ENCODE measurements at places on chromosomes 13 and 19.

DNA sequence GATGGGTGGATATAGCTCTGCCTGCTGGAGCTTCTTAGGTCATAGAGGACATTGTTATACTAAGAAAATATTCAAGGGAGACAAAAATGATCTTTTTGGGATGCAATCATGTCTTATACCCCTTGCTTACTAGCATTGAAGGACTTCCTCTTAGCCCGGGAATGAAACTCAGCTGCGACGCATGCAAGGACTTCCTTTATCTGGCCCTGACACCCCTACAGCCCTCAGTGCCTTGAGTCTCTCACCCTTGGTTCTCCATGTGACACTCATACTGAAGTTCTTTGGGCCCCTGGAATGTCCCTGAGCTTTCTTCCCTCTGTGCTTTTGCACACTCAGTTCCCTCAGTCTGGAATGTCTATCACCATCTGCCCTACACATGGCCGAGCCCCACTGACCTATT is 72.5 kb upstream of the MTIF3 start:
- DNase-seq: no peak

GRCh38 chr19:4064149-4064495 is 2.6 kb downstream of the ZBTB7A start:
- peak; percentile 37 for DNase-seq

GRCh38 chr13:109669234-109669612 is 117.2 kb downstream of the IRS2 start:
- no peak for DNase-seq

DNA sequence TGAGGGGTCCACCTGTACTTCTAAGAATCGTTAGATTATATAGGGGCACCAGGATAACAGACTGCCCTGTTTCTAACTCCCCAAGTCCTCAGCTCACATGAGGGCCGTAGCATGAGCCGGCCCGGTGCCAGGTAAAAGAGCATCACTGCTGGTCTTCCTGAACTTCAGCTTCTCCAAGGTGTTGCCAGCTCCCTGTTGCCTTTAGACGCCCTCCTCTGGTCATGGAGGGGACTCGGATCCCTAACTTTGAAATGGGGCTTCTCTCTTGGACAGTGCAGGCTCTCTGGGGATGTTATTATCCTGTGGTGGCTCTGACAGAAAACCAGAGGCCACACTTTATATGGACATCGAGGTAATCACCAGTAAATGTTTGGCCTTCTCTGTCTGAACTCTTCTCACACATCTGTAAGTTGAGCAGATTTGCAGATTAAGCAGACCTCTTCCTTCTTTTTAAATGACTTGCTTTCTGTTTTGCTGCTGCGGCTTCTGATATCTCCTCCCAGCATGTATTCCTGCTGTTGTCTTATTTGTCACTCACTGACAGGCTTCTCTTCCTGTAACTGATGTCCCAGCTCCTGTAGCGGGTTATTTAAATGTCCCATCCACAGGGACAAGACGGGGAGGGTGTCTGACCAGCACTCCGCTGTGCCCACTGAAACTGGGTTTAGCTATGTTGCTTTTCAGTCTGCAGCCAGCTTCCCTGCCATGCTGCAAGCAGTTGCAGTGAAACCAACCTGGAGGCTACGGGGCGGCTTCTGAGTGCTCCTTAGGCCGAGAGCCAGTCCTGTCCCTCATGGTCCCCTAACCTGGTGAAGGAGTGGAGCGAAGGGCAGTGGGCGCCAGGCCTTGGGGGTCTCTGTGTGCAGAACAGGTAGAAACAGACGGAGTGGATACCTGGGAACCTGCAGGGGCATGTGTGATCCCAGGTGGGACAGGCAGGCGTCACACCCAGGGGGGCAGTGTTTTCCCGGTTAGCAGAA is 39.2 kb downstream of the TSSK6 start:
- DNase-seq: no peak

DNA sequence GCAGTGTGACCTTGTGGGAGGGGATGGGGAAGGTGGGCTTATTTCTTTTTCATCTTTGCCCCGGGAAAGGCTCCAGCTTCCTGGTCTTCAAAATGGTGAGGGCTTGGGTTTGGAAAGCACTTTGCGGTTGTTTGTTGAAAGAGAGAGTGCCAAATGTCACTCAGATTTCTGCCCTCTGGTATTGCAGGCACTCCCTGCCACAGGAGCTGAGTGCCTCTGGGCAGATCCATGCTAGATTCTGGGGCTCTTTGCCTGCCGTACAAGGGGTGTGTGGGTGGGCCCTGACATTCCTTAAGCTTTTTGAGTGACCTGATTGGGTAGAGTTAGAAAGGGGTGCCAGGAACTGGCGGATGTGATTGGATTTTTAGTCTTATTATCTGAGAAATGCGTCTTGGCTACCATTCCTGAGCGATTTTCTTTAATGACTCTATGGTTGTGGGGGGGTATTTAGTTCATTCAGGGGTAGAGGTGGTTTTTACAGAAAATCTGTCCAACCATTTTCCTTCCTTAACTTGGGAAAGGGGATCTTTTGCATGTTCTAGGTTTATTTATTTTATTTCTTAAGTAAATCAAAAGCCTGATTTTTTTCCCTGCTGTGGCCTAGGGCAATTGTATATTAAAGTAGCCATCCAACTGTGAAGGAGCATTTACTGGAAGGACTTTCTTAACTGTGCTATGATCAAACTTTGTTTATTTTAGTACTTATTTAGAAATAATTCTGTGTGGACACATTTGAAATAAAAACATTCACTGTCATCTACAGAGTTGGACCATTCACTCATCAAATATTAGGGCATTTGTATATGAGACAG is 3.2 kb downstream of the ARHGAP35 start:
- DNase-seq: peak; percentile 61

GRCh38 chr13:41458187-41458760 is 924 bp downstream of the RGCC start:
- peak; percentile 46 for DNase-seq

DNA sequence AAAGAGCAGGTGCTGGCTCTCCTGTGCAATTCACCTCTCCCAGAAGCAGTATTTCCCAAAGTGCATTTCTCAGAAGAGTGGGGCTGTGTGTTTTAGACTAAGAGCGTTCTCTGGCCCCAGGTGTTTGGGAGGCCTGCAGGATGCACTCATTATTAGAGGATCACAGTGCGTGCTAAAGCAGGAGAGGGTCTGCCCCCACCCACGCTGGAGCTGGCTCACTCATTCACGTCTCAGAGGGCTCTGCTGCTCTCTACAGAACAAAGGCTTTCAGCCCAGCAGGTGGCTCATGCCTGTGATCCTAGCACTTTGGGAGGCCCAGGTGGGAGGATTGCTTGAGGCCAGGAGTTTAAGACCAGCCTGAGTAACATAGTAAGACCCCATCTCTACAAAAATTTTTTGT is 756.7 kb downstream of the UQCRFS1 start:
- DNase-seq: no peak

DNA sequence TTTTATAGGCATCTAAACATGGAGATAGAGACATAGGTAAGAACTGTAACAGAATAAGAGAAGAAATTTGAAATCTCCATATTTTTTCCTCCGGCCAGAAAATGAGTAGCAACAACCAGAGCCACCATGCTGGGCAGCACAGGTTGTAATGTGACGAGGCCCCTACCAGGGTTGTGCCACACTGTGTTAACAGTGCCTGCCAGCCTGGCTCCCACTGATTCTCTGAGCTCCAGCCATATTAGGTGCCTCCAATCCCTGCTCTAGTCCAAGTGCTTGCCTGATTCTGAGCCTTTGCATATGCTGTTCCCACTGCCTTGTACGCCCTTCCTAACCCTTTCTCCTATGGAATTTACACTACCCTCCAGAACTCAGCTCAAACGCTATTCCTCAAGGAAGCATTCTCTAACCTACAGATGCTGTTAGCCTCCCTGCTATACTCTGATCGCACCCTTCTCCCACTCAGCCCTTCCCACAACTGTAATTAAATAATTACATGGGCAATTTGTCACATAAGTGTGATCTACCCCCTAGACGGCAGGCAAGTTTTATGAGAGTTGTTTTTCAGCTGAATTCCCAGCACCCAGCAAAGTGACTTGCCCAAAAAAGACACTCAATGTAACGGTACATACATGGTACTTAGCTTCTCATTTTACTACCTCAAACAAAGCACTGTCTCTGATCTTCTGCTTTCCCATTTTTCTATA is 37.6 kb upstream of the STARD13 start:
- no peak for DNase-seq

GRCh38 chr19:18021121-18021755 is 13.3 kb downstream of the ARRDC2 start:
- peak; percentile 88 for DNase-seq

- DNase-seq: peak; percentile 78
Observed at GRCh38 chr19:14138576-14139265, 2.3 kb upstream of the ASF1B start.

GRCh38 chr13:112968910-112969691 is at the start of gene MCF2L:
Gene MCF2L, plus strand, starts transcription at chr13:112969214. Its CDS starts 166 bp downstream, at chr13:112969380.
- peak; percentile 31 for DNase-seq

DNA sequence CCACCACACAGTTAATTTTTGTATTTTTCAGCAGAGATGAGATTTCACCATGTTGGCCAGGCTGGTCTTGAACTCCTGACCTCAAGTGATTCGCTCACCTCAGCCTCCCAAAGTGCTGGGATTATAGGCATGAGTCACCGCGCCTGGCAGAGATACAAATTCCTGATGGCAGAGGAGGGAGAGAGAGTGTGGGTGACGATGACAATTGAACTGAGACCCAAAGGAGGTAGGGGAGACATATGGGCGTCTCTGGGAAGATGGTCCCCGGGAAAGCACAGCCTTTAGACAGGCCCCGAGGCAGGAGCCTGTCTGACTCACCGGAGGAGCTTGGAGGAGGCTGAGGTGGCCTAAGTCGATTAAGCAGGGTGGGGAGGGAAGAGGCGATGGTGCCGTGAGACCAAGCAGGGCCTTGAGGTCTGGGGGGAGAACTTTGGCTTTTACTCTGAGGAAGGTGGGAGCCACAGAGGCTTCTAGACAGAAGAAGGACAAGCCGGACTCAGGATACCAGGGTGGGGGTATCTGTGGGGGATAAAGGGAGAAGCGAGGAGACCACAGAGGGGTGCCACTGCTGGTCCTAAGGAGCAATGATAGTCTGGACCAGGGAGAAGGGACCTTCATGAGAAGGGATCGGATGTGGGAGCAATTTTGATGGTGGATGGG is 38.2 kb downstream of the ARRDC2 start:
- peak; percentile 82 for DNase-seq

DNA sequence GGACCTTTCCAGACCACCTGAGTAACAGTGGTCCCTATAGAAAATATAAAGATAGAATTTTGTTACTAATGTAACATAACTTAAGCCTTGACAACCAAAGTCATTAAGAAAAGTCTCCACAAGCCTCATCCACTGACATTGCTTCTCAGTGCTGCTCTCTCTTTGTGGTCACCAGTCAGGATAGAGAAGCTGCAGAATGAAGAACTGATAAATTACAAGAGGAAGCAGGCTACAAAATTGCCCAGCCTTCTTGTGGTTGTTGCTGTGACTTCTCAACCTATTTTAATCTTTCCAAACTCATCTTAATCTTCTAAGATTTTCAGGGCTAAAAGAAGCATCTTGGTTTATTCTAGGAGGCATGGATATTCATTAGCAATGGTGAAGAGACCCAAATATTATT is 343.8 kb downstream of the MZT1 start:
- no peak for DNase-seq

- no peak for DNase-seq
Observed at GRCh38 chr19:1749373-1750342, 3.6 kb upstream of the ONECUT3 start.

DNA sequence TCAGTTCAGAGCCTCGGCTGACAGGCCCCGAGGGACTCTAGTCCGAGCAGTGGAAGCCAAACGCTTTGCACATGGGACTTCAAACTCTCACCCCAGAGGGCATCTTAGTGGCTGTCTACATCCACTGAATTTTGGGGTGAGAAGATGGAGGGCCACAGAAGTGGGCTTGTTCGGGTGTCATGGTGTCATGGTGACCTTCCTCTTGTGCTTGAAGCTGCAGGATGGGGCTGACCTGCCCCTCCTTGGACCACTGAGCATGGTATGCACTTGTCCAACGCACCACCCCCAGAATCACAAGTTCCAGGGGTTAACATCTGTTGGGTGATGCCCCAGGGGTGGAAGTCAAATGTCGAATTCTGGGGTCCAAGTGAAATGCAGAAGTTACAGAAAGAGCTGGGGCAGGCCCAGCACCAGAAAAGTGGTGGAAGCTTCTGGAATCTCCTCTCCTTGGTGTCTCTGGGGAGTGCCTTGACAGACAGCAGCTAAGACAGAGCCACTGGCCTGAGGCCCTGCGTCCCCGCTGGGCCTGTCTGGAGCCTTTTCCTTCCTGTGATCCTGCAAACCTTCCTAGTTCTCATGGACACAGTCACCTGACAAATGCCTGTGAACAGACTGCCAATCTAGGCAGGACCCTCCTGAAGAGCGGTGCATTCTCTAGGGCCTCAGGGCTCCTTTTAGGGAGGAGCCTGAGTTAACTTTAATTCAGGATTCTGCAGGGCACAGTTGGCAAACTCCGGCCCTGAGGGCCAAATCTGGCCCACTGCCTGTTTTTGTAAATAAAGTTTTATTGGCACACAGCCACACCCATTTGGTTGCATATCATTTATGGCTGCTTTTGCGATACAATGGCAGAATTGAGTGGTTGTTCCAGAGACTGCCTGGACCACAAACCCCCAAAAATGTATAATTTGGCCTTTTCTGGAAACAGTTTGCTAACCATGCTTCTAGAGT is 65.1 kb upstream of the RANBP3 start:
- no peak for DNase-seq

GRCh38 chr13:31946091-31946770 is 85.3 kb upstream of the FRY start:
- DNase-seq: peak; percentile 29

DNA sequence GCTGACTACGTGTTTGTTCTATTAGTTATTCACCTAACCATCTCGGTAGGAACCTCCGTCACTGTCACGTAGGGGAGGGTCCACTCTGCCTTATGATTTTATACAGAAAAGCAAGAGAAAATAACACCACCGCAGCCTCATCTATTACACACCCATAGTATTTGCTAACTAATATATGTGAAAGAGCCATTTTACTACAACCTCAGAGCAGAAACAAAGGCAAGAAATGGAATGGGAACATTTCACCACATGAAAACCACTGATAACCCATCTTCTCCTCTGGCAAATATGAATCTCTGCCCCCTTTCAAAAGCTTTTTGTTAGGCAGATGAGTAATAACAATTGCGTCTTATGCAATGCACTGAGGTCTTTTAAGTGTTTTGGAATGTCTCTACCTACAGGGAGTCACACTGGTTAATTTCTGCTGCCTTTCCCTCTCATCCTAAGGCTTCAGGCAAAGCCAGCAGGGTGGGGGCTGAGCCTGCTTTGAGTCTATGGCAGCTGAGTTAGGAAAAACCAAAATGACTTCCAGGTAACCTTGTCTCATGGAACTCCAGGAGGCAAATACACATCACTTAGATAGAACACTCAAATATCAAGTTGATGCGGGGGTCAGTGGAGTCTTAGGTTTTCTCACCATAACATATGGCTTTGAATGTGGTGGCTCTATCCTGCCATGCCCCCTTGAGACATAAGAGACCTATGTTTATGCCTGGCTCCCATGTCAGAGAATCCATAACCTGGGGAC is 15.0 kb downstream of the TSHZ3 start:
- DNase-seq: peak; percentile 74

- DNase-seq: no peak
Observed at GRCh38 chr19:7120499-7120898, 51.0 kb downstream of the ZNF557 start.

Data from IMR-90 (cell line).